ENCODE measurements at places on chromosomes 7 and 10.

GRCh38 chr10:98492763-98493162 is 46.0 kb upstream of the HPS1 start:
- no peak for DNase-seq

DNA sequence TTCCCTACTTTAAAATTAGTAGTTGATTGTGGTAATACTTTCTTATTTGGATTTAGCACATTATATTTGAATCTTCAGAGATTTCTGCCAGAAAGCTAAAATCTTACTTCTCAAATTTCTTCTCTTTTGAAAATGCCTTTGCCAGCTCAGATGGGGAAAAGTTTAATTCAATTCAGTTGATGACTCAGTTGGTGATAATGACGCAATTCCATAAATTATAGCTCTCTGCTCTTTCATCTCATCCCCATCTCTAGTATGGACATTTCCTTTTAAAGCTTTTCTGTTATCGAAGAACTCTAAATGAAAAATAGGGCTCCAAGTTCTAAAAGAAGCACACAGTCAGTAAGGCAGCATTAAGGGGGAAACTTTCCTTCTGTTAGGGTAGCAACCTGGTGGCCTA is 25.5 kb downstream of the RNLS start:
- DNase-seq, result peak; percentile 85

GRCh38 chr7:45292481-45292880 is 134.9 kb downstream of the RAMP3 start:
- no peak for DNase-seq

DNA sequence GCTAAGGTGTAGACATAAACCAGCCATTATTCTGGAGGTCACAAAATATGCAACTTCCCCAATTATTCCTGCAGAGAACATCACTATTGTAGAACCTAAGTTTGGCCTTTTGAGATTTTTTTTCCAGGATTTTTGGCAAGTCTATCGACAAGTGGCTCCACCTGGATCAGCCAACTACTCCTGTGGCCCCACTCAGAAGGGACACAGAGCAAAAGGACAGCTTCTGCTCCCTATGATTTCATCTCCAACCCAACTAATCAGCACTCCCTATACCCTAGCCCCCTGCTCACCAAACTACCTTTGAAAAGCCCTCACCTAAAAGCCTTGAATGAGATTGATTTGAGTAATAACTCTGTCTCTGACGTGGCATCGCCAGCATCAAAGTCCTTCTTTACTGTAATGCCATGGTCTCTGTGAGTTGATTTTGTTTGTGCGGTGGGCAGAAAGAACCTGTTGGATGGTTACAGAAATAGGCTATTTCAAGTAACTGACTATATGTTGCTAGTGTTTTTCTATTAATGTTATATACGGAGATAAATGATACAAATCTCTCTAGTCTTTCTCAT is 13.7 kb upstream of the CROT start:
- DNase-seq, result no peak

GRCh38 chr7:135236727-135237126 is 3.1 kb downstream of the STRA8 start:
- no peak for DNase-seq

- no peak for DNase-seq
Measured at GRCh38 chr7:104096683-104097082, 107.2 kb upstream of the RELN start.

- peak; percentile 75 for DNase-seq
Measured at GRCh38 chr10:4767033-4767814, 58.8 kb upstream of the AKR1E2 start.

DNA sequence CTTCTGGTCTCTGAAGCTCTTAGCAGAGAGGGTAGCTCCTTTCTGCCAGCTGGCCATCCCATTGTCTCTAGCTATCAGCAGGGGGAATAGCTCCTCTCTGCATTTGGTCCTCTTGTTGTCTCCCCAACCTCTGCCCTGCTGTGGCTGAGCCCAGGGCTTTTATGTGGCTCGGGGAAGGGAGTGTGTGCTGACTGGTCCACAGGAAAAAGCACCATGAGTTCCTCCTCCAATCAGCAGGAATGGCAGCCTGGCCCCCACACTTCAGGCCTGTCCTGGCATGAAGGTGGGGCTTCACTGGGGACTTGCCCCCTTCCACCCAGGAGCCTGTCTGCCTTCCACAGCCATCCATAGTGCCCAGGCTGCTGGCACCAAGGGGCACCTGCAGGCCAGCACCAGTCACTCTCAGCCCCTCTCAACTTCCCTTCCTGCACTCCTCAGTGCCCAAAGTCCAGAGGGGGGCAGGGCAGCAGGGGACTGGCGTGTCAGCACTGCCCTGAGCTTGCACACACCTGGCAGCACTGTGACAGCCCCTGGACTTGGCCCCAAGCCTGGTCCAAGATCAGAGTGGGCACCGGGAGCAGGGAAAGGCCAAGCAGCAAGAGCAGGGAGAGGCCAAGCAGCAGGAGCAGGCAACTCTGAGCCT is 36.2 kb downstream of the NOLC1 start:
- DNase-seq, result no peak

DNA sequence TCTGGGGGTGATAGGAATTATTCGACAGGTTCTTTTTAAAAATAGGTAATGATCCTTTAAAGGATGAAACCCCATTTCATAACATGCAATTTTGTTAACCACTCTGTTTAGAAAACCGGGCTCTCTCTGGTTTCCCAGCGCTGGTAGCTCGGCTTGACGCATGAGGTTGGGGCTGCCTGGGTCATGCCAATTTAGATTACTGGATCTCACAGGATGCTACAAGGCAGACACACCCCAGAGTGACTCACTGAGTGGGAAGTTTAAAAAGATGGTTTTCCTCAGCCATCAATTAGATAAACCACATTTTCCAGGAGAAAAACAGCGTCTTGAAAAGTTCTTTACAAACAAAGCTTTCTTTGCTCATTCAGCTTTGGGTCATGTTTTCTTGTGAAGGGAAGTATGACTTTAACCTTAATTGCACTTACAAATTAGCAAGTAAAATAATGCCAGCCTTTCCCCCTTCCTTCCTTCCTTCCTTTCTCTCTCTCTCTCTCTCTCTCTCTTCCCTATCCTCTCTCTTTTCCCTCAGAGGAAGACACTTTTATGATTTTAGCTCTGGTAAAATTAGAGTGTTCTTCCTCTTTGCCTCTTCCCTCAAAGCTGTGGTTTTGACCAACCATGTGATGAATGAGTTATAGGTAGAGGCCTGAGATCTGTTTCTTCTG is 99.8 kb downstream of the EPDR1 start:
- peak; percentile 30 for DNase-seq

GRCh38 chr10:95820363-95820762 is 64.4 kb downstream of the ENTPD1 start:
- no peak for DNase-seq

Measured in adipocyte (in vitro differentiated cells).